ENCODE measurements at places on chromosomes 1 and 21. TPM values are rescaled to one million over a fixed set of nuclear protein-coding genes. Genes with fewer than 3 reads are reported as not detected.
A peak's percentile ranks its signal among the peaks of the same experiment; 100 is the strongest.

NFASC gene
- 7.2 TPM for total RNA-seq

DNA sequence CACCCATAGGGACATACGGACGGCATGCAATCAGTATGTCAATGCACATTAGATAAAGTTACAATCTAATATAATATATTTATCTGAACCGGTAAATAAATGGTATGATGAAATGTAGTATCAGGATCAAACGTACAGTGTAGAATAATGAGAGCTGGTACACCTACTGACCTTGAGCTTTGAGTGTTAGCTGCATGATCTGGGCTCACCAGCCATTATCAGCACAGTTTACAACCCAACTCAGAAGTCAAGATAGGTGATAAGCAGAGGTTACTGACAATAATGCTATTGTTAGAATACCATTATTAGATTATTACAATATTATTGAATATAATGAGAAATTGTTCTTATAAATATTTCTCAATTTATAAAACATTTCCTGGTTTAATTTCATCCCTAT is 103.0 kb upstream of the ESRRG start:
- no peaks in the 10 kb centered on the region for H3K27me3 ChIP-seq
- no peak for DNase-seq
- H3K36me3 ChIP-seq = no peaks in the 10 kb centered on the region
- H3K4me3 ChIP-seq = no peak overlapping the region
- H3K27ac ChIP-seq = no peak overlapping the region
- H3K4me1 ChIP-seq = no peaks in the 10 kb centered on the region

C1orf232 gene
- total RNA-seq = not detected

- no peaks in the 10 kb centered on the region for H3K36me3 ChIP-seq
- DNase-seq = no peak
- no peak overlapping the region for H3K4me3 ChIP-seq
- H3K4me1 ChIP-seq = peaks cover 39% of the 10 kb centered on the region
- H3K27ac ChIP-seq = no peak overlapping the region
Measured at GRCh38 chr1:175221557-175222175, 29.1 kb upstream of the KIAA0040 start.

DNA sequence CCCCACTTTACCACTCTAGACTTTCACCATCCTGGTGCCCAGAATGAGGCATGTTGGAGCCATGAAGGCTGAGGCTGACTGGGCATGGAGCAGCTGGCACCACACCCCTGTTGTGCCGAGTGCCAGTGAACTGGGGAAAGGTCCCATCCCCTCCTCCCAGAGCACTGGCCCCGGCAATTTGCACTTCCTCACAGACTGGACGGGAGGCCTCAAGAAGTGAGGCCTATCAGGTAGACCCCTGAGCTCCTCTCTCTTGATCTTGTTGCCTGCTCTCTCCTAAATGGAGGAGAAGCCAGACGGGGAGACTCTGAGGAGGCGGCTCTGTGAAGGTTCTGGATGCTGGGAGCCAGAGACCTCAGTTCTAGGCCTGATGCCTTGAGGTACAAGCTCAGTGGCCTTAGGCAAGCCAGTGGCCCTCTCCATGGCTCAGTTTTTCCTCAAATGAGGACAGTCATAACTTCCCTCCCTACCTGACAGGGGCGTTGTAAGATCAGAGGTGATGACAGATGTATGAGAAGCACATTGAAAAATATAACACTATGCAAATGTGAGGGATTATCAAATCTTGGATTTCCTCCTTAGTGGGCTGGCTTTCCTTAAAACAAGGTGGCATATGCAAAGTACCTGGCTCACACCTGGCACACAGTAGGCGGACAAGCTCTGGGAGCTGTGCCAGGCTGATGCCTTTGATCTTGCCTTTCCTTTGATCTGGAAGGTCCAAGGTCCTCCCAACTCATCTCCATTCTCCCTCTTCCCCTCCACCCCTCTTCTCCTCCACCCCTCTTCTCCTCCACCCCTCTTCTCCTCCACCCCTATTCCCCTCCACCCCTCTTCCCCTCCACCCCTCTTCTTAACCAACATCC is 6.7 kb downstream of the GRHL3 start:
- no peak for DNase-seq
- H3K27ac ChIP-seq = no peak overlapping the region
- H3K36me3 ChIP-seq = no peaks in the 10 kb centered on the region
- no peak overlapping the region for H3K4me3 ChIP-seq

LRRC8B gene
- total RNA-seq = 4.6 TPM

- no peak for DNase-seq
- no peak overlapping the region for H3K27ac ChIP-seq
- H3K4me3 ChIP-seq = no peak overlapping the region
- H3K36me3 ChIP-seq = no peaks in the 10 kb centered on the region
Measured at GRCh38 chr1:6040444-6040843, 5.2 kb upstream of the KCNAB2 start.

DNA sequence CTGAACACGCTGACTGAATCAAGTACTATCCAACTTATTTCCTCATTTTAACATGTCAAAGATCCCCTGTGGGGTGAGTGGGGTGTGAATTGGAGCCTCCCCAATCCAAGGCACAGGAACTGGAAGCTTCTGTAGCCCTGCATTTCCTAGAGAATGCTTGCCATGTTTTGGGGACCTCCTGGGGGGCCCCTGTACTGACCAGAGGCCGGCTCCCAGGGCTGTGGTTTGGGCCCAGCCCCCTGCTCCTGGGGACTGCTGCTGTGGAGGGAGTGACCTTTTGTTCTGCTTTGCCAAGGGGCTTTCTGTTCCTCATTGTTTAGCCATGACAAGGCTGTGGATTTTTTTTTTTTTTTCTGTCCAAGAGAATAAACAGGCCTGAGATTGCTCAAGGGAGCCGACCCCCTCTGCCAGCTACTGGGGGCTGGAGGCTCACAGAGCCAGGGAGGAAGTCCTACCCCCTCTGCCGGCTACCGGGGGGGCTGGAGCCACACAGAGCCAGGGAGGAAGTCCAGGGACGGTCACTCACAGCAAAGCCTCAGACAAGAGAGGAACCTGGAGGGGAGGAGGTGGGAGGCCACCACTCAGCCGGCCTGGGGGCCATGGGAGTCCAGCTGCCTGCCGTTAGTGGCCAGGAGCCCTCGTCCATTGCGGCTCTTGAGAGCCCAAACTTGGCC is 17.4 kb downstream of the TNFRSF1B start:
- H3K27ac ChIP-seq = peak overlapping the region; percentile 86
- peaks cover 62% of the 10 kb centered on the region for H3K4me1 ChIP-seq
- H3K36me3 ChIP-seq = no peaks in the 10 kb centered on the region
- H3K27me3 ChIP-seq = no peaks in the 10 kb centered on the region
- peak overlapping the region; percentile 43 for H3K4me3 ChIP-seq

GRCh38 chr1:96688767-96689166 is 32.8 kb upstream of the PTBP2 start:
- H3K4me1 ChIP-seq = no peaks in the 10 kb centered on the region
- DNase-seq = no peak
- H3K27me3 ChIP-seq = no peaks in the 10 kb centered on the region
- no peak overlapping the region for H3K4me3 ChIP-seq
- no peak overlapping the region for H3K27ac ChIP-seq

DNA sequence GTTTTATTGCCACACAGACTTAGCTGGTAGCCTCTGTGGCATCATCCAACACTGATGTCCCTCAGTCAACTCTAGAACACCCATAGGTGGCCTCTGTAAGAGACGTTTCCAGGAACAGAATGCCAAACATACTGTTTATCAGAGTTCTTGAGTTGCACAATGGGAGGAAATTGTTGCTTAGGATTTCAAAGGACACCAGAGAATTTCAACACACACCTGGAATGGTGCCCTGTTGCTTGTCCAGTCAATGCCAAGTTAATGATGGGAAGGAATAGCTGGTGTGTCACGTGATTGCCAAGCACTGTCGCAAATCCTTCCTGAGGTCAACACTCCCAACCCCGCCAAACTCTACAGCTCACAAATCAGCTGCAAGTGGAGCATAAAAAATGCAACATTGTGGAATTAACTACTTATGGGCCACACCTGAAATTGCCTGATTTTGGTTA is 28.6 kb upstream of the DUSP23 start:
- H3K4me3 ChIP-seq = no peak overlapping the region
- peak overlapping the region; percentile 77 for H3K27ac ChIP-seq
- no peaks in the 10 kb centered on the region for H3K4me1 ChIP-seq
- H3K27me3 ChIP-seq = no peaks in the 10 kb centered on the region
- DNase-seq = peak; percentile 75

HCN3 gene
- total RNA-seq = 1.5 TPM

GRCh38 chr1:42815941-42816584 is 859 bp upstream of the ERMAP start:
- H3K4me3 ChIP-seq = peak overlapping the region; percentile 29
- peaks cover 19% of the 10 kb centered on the region for H3K36me3 ChIP-seq
- H3K27ac ChIP-seq = peak overlapping the region; percentile 99
- H3K27me3 ChIP-seq = no peaks in the 10 kb centered on the region

INKA2 gene
- total RNA-seq = 11.3 TPM

OR2T29 gene
- total RNA-seq = not detected

DNA sequence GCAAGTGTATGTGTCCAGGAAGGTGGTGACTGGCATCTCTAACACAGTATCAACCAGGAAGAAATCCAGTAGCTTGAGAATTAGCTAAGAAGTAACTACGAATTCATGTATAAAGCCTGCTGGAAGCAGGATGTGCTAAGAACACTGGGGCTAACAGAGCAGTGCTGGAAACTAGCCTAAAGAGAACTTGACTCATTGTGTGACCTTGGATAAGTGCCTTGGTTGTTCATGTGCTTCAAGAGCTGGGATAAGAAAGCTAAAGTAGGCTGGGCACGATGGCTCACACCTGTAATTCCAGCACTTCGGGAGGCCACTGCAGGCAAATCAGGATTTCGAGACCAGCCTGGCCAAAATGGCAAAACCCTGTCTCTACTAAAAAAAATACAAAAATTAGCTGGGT is 186.9 kb downstream of the RRAGC start:
- H3K4me3 ChIP-seq = no peak overlapping the region
- no peaks in the 10 kb centered on the region for H3K4me1 ChIP-seq

DNA sequence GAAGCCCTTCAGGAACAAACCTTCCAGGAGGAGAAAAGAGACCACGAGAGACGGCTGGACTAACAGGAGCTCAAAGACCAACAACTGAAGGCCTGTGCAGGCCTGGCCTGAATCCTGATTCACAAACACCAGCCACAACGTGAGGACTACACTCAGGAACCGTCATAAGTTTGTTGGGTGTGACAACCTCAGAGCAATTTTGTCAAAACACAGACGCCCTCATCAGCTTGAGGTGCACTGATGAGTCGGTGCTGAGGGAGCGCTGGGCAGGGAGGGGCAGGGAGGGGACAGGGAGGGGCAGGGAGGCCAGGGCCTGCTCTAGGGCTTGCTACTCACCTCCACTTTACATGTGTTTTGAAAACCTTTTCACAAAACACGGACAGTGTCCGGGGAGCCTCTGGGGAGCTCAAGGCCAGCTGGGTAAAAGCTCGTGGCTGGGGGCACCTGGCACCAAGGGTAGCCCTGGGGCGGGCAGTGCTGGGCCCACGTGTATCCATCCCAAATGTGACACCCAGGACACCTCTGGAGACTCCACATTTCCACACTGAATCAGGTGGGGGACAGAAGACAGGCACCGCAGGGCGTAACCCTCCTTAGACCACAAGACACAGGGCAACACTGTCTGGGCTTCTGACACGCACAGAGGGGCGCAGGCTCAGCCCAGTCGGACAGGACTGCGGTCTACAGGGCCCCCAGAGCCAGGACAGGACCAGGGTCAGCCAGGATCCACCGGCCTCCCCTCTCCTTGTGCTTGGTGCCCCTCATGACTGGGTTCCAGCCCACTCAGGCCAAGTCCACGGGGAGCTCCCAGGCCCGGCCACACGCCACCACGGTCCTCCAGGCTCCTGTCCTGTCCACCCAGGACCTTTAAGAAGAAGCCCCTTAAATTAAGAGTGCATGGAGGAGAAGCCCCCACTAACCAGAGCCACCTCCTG is 16.5 kb downstream of the LSS start:
- H3K36me3 ChIP-seq = peaks cover 32% of the 10 kb centered on the region
- H3K27me3 ChIP-seq = no peaks in the 10 kb centered on the region
- H3K27ac ChIP-seq = no peak overlapping the region
- DNase-seq = no peak
- H3K4me1 ChIP-seq = peaks cover 7% of the 10 kb centered on the region
- H3K4me3 ChIP-seq = no peak overlapping the region

HMCN1 gene
- total RNA-seq = 10.1 TPM

DNA sequence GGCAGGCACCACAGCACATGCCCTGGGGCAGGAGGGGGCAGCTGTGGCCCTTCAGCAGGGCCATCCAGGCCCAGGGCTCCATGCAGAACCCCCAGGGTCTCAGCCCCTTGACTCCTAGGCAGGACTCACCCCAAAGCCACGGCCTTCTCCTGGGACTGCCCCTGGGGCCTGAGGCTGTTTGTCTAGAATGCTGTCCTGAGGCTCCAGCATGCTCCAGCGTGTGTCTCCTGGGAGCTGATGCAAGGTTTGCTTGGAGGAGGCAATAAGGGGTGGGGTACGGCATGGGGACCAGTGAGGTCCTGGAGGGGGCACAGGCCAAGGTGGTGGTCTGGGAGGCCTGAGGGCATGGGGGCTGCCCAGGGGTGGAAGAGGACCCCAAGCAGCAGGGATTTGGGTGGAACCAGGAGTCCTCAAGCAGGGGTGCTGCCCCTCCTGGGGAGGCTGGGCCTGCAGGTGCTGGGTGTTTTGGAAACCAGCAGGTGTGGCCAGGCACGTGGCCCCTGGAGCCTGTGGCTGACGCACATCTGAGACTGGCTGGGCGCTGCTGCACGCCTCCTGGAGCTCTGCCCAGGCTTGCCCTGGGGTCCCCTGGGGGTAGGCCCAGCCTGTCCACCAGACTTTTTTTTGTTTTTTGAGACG is 7.8 kb upstream of the CALML6 start:
- H3K27ac ChIP-seq = no peak overlapping the region
- H3K4me1 ChIP-seq = peaks cover 37% of the 10 kb centered on the region

DNA sequence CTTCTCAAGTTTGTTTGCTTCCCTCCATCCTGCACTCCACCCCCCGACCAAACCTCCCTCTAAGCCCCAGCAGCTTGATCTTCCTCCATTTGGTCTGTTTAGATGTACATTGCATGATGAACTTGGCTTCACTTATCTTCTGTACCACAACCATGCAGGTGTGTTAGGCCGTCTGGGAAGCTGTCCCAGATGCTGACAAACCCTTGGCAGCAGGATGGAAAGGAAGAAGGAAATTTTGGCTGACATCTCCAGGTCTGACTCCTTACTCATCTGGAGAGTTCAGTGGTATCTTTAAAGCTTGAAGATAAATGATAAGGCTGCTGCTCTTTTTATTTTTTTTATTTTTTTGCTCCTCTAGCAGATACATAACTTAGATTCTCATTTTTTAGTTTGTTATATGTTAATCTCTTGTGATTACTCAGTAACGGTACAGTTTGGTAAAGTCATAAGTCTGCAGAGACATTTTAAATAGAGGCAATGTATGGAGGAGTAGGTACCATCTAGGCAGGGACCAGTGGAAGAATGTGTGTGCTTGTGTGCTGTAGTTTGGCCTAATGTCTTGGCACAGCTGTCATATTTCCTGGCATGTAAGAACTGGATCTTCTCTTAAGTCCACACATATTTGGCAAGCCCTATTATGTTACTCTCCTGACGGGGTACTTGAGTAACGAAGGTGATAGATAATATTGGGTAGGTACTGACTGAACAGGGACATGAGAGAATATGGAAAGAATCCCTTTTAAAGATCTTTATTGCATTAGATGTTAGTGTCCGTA is 79.7 kb downstream of the CACHD1 start:
- H3K36me3 ChIP-seq = no peaks in the 10 kb centered on the region
- H3K4me3 ChIP-seq = no peak overlapping the region
- DNase-seq = no peak
- no peak overlapping the region for H3K27ac ChIP-seq
